ENCODE measurements at places on chromosomes 1 and 21. TPM values are rescaled to one million over a fixed set of nuclear protein-coding genes. Genes with fewer than 3 reads are reported as not detected.

- peak; percentile 82 for DNase-seq
Observed at GRCh38 chr1:6260961-6261614, at the start of gene GPR153. Gene GPR153, minus strand, starts transcription at chr1:6261098. Its CDS starts 6,193 bp downstream, at chr1:6254905.

Gene HHAT
- 1.9 TPM for total RNA-seq

Gene DISC1
- 4.3 TPM for total RNA-seq

DNA sequence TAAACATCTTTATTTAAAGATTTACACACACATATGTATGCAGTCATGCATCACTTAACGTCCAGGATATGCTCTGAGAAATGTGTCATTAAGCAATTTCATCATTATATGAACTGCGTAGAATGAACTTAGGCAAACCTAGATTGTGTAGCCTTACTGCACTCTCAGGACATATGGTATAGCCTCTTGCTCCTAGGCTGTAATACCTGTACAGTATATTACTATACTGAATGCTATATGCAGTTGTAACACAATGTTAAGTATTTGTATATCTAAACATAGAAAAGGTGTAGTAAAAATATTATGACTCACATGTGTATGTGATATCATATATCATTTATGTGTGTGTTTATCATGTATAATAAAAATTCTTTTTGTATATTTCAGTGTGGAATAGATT, 73.2 kb upstream of the QSOX1 start:
- no peak for DNase-seq

Gene SPRR5
- not detected for total RNA-seq

Gene KCNJ15
- 0.72 TPM for total RNA-seq

Gene WDR64
- not detected for total RNA-seq

DNA sequence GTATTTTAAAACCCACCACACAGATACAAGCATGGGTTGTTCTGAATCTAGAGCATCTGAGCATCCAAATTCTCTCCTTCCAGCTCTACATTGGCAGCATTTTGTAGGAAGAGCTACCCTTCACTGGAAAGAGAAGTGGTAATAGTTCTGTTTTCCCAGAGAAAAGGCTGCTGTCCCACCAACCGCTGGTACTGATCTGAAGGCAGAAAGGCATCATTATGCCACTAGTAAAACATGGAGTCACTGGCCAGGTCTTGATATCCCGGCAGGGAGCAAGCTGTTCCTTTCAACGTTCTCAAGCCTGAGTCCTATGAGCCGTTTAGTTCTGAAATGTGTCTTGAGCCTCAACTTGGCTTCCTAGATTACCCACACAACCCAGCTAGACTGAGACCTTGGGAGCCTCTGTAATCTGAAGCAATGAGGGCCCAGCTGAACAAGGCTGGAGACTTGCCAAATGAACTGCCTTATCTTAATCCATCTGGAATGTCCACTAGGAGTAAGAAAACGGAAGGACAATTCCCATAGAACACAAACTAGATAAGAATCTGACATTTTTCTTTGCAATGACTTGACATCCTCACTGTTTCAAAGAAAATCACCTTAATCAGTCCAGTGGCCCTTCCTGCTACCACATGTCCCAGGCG, 116.8 kb downstream of the KCNH1 start:
- DNase-seq, result no peak

GRCh38 chr1:85157436-85157835, 43.4 kb downstream of the SYDE2 start:
- no peak for DNase-seq

GRCh38 chr1:178137238-178137637, 43.3 kb downstream of the RASAL2 start:
- DNase-seq, result no peak

- DNase-seq, result no peak
Observed at GRCh38 chr1:74856174-74856573, 123.2 kb downstream of the TYW3 start.

Gene OR6K3
- not detected for total RNA-seq

Gene PIGP
- 36.8 TPM for total RNA-seq

DNA sequence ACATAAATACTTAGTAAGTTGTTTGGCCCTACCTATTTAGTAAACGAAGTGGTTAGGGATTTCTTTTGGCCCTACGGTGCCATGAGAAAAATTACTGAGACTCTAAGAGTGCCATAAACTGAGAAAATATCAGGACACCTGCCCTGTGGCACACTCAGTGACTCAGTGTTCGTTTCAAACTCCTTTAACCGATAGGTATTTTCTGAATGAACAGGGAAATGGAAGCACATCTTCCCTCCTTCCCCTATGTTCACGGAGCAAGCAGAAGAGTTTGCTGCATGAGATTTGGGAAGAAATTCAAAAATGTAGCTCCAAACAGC, 134.2 kb downstream of the KAZN start:
- no peak for DNase-seq

Data from left ventricle myocardium superior (tissue), 1 donor.